ENCODE measurements at places on chromosomes 5 and 9.

DNA sequence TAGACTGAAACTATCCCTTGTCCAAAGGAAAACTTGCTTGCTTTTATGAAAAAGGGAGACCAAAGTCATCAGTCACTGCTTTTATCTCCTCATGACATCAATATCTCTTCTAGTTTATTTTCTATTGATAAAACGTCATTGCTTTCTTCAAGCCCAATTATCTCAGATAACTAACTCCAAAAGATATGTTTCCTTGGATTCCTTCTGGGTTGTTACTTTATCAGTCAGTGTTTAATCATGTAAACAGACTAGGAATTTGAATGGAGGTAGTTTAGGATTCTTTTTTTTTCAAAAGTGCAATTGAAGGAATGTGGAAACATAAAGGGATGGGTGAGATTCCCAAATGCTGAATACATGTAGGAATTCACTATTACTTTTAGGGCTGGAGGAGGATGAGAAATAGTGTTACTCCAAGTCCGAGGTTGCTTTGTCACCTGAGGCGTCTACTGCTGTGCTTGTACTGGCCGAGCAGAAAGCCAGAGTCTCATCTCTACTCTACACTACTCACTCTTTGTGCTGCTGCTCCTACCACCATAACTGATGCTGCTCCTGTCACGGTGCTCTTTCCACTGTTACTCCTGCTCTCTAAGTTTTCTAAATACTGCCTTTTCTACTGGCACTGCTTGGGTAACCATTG lies 1697.1 kb upstream of the NUDT12 start:
- DNase-seq, result no peak

GRCh38 chr5:99308131-99308530 lies 379.3 kb upstream of the CHD1 start:
- no peak for DNase-seq

- no peak for DNase-seq
Observed at GRCh38 chr5:176846335-176847140, 36.2 kb downstream of the UNC5A start.

GRCh38 chr5:9054821-9055589 lies 490.9 kb downstream of the SEMA5A start:
- DNase-seq, result no peak

DNA sequence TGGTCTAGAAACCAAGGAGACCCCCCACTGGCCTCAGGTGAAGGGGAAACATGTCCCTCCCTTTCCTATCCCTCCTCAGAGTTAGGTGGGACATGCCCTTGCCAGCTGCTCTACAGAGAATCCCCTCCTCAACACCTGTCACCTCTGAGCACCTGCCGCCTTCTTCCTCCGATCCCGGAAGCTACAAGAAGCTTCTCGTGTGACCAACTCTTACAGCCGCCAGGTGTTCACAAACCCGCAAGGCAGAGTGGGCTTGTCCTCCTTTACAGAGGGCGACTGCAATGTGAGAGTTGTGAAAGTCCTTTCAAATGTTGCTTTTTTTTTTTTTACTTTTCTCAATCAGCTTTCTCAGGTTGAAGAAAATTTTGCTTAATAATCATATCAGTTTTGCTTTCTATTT lies 3.7 kb upstream of the ICE1 start:
- DNase-seq, result no peak

DNA sequence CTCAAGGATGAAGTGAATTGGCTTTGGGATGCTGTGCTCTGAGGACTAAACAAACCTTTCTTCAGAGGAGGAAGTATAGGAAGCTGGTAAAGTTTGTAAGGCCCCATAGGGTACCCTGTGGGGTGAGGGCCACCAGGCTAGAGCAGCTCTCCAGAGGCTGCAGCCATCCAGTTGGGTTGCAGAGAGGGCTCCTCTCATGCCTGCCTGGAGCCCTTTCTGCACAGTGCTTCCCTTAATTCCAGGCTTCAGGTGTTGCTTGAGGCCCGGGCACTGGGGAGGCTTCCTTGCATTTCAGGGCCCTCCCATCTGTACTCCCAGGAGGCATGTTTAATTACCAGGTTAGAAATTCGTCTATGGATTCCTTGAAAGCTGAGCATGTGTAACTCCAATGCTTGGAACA lies 95.3 kb upstream of the FSTL4 start:
- DNase-seq, result no peak

- no peak for DNase-seq
Observed at GRCh38 chr5:149639737-149640136, 58.4 kb downstream of the ARHGEF37 start.

- DNase-seq, result no peak
Observed at GRCh38 chr5:91635950-91636734, 253.0 kb upstream of the ARRDC3 start.

DNA sequence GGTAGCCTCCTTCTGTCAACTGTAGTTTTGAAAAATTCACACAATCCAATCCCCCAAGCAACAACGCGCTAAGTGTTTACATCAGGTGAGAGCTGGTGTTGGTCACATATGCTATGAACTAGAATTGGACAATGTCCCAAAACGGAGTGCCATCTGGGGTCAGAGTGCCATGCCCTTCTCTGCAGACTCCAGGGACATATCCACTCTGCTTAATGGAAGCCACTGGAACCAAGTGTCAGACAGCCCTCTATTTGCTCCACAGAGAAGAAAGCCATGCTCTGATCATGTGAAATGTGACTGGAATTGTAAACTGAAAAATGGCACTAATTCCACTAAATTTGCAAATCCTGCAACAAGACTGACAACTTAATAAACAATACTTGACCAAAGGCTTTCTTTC lies 12.2 kb downstream of the ABCA1 start:
- DNase-seq, result no peak

- DNase-seq, result no peak
Observed at GRCh38 chr5:119229950-119230349, 125.9 kb upstream of the TNFAIP8 start.

- DNase-seq, result no peak
Observed at GRCh38 chr9:114591849-114592248, 4.3 kb downstream of the ATP6V1G1 start.

DNA sequence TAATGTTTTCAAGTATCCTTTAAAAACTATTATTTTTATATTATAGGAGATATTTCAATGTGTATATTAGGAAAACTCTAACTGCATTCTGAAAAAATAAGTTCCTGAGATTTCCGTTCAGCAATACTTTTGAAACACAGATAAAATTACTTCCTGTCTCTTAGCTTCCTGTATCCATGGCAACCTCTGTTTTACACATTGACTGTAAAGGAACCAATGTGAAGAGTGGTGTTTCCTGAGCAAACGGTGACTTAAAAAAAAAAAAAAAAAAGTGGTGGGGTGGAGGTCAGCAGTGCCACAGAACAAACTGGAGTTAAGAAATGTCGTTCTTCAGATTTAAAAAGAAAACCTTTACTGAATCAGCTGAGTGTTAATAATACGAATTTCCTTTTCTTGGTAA lies at the start of gene LRRC70:
Gene LRRC70, plus strand, starts transcription at position 280 of the 400 bp plus-strand sequence. CDS start 620 bp downstream, outside the sequence.
- no peak for DNase-seq

Data from coronary artery (tissue), 2 donors.